ENCODE measurements at places on chromosomes 3 and 15. TPM values are rescaled to one million over a fixed set of nuclear protein-coding genes. Genes with fewer than 3 reads are reported as not detected.

DNA sequence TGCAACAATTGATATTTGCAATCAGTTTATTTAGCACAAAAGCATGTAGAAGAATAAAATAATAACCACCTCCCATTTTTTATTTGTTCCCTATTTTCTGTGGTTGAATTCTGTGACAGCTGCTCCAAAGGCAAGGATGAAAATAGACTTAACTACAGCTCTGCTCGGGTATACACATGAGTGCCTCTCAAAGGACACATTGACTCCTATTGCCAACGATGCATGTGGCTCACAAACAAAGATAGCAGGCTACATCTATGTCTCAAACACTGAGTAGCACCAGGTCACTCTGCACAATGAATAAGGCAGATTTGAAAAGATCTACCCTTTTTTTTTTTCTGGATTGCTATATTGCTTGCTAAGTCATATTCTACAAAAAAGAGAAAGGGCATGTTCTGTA lies 612.9 kb downstream of the ROBO1 start:
- H3K4me3 ChIP-seq, result no peak overlapping the region
- H3K27ac ChIP-seq, result no peak overlapping the region
- no peaks in the 10 kb centered on the region for H3K27me3 ChIP-seq
- DNase-seq, result no peak

The DCLK3 gene
- not detected for total RNA-seq

GRCh38 chr3:101878589-101878988 lies 29.3 kb downstream of the NFKBIZ start:
- H3K4me1 ChIP-seq, result peaks cover 2% of the 10 kb centered on the region
- no peaks in the 10 kb centered on the region for H3K27me3 ChIP-seq
- H3K27ac ChIP-seq, result no peak overlapping the region
- H3K4me3 ChIP-seq, result no peak overlapping the region

GRCh38 chr3:39839484-39839883 lies 30.1 kb downstream of the MYRIP start:
- peaks cover 3% of the 10 kb centered on the region for H3K27me3 ChIP-seq
- H3K4me1 ChIP-seq, result no peaks in the 10 kb centered on the region
- H3K4me3 ChIP-seq, result no peak overlapping the region
- no peak for DNase-seq

DNA sequence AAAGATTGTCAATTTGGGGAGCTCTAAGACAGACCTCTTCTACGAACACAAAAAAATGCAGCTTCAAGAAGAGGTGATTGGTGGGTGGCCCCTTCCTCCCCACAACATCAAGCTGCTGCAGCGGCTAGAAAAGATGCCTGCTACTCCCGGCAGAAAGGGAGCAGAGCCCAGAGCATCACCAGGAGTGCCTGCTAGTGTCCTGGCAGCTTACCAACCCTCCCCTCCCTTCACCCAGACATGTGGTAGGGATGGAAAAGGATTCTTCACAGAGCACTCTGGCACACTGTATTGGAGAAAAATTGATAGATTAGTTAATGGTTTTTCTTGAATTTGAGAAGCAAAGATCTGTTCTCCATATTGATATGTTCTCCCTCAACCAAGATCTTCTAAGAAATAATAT lies 10.8 kb downstream of the IP6K1 start:
- no peak overlapping the region for H3K4me3 ChIP-seq
- no peak overlapping the region for H3K27ac ChIP-seq
- H3K27me3 ChIP-seq, result no peaks in the 10 kb centered on the region
- DNase-seq, result no peak

DNA sequence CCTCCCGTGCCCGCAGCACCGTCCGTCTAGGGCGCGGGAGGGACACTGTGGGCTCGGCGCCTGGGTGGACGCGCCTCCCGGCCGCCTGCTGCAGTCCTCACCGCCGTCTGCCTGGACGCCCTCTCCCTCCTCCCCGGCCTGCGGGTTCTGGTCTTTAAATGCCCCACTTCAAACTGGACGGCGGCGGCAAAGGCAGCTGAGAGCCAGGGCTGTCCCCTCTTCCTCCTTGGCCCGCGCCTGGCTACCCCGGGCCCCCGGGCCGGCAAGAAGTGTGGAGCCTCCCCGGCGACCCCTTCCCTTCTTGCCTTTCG lies 426 bp downstream of the CBLB start:
- peak overlapping the region; percentile 93 for H3K4me3 ChIP-seq
- H3K27me3 ChIP-seq, result no peaks in the 10 kb centered on the region
- peaks cover 31% of the 10 kb centered on the region for H3K4me1 ChIP-seq

DNA sequence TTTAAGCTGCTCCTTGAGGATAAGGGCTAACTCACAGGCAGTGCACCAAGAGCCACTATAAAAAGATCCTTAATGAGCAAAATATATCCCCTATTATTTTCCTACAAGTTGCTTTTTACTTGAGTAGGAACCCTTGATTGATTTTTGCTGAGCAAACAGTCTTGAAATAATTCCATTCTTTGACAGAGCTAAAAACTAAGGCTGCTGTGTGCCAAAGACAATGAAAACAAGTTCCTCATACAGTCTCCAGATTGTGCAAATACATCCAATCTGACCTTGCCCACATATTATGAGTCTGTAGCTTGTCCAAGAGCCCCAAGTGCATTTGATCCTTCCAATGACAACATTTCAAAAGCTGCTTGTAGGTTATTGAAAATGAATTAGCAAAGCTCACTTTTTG lies 15.0 kb downstream of the PRKAR2A start:
- H3K27me3 ChIP-seq, result no peaks in the 10 kb centered on the region
- H3K4me3 ChIP-seq, result no peak overlapping the region
- DNase-seq, result no peak
- peaks cover 1% of the 10 kb centered on the region for H3K4me1 ChIP-seq
- no peak overlapping the region for H3K27ac ChIP-seq
- peaks cover 11% of the 10 kb centered on the region for H3K36me3 ChIP-seq

DNA sequence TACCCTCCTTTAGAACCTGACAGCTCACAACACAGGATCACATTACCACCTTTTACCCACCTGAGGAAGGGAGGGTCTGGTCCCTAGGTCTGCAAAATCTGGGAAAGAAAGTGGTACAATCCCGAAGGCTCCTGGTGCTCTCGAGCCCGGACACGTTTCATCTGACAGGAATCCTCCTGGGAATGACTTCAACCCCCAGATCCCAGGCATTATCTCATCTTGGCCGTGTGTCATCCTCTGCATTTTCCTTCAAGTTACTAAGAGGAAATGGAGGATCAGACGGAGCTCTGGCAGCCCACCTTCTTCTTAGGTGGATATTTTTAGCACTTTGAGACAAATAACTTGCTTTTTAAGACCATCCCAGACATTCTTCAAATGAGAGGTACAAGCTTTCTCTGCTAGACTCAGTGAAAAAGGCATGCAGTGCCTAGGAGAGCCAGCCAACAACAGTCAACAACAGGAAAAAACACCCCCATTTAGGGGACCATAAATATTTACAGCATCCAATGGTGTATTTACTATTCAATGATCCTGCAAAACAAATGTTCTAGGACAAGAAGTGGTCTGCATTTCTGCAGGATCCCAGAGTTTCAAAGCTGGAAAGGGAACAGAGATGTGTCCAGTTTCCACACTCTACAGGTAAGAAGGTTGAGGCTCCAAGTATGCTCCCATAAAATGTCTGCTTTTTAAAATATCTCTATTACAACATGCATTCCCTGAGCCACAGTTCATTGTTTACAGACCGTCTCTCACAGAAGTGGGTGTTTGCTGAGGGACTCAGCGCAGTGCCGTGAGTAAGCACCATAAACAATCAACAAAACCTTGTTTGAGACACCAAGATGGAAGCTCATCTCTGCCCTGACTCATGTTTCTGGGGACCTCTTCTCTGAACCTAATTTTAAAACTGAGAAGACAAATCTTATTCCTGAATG lies 38.3 kb upstream of the ARHGEF3 start:
- H3K4me3 ChIP-seq, result no peak overlapping the region
- H3K27ac ChIP-seq, result no peak overlapping the region
- H3K36me3 ChIP-seq, result peaks cover 27% of the 10 kb centered on the region

GRCh38 chr3:177474652-177475355 lies 277.5 kb upstream of the TBL1XR1 start:
- H3K27me3 ChIP-seq, result no peaks in the 10 kb centered on the region
- H3K4me3 ChIP-seq, result no peak overlapping the region

GRCh38 chr15:83112233-83112955 lies 4.9 kb downstream of the TM6SF1 start:
- H3K4me1 ChIP-seq, result peaks cover 33% of the 10 kb centered on the region
- H3K4me3 ChIP-seq, result no peak overlapping the region
- no peaks in the 10 kb centered on the region for H3K27me3 ChIP-seq
- peak overlapping the region; percentile 27 for H3K27ac ChIP-seq

DNA sequence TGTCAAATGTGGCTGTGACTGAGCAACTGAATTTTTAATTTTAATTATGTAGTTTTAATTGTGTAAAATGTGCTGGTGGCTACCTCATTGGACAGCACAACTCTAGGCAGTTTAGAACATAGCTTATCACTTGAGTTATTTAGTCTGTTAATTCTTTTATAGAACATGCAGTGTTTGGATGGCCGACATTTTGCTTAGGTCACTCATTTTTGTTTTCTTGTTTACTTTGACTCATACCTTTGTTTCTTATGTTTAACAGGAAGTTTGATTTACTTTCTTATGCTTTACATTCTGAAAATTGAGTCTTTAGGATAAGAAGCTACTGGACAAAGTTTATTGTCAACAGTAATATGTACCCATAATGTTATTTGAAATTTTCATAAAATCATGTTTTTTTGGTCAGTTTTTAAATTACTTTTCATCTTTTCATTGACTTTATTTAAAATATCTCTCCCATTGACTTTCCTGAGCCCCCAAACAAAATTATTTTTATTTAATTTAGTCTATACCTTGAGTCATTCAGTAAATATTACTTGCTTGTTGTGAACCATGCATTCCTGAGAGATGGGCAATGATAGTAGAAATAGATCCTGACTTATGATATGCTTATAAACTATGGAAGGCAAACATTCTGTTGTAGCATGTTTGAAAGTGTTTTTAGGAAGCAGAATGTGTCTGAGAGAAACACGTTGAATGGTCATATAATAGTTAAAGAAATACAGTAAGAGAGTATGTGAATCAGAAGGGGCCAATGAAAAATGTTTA lies 60.6 kb downstream of the TCF12 start:
- no peak overlapping the region for H3K4me3 ChIP-seq
- H3K4me1 ChIP-seq, result peaks cover 16% of the 10 kb centered on the region
- no peak for DNase-seq
- H3K27me3 ChIP-seq, result no peaks in the 10 kb centered on the region
- H3K27ac ChIP-seq, result no peak overlapping the region
- peaks cover 9% of the 10 kb centered on the region for H3K36me3 ChIP-seq

- no peak for DNase-seq
- no peak overlapping the region for H3K27ac ChIP-seq
- no peak overlapping the region for H3K4me3 ChIP-seq
- peaks cover 5% of the 10 kb centered on the region for H3K27me3 ChIP-seq
Observed at GRCh38 chr3:37611771-37612170, 249.9 kb upstream of the CTDSPL start.

DNA sequence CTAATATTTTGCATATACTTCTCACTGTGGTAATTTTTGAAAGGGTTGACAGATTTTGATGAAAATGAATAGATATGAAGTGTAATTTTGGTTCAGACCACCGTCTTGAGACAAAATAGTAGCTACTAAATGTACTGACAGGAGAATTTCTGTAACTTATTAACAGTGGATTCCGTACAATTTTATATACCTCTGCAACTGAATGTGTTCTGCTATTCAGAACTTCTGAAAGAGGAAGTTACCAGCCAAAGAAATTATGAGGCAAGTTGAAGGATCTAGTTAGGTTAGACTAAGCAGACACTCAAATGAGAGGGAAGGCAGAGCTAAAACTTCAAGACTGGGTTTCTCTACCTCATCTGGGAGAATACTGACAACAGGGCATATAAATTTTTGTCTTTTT lies 29.4 kb downstream of the GAP43 start:
- no peak for DNase-seq
- no peak overlapping the region for H3K27ac ChIP-seq
- peaks cover 16% of the 10 kb centered on the region for H3K4me1 ChIP-seq
- peaks cover 14% of the 10 kb centered on the region for H3K27me3 ChIP-seq
- H3K36me3 ChIP-seq, result no peaks in the 10 kb centered on the region

The DUOXA2 gene
- total RNA-seq, result not detected

- H3K4me1 ChIP-seq, result peaks cover 14% of the 10 kb centered on the region
- no peak overlapping the region for H3K4me3 ChIP-seq
- H3K36me3 ChIP-seq, result peaks cover 41% of the 10 kb centered on the region
- no peak for DNase-seq
- no peak overlapping the region for H3K27ac ChIP-seq
Observed at GRCh38 chr3:188303286-188303799, 149.4 kb downstream of the LPP start.
